ENCODE measurements at places on chromosomes 11 and 22. TPM values are rescaled to one million over a fixed set of nuclear protein-coding genes. Genes with fewer than 3 reads are reported as not detected.

OR8G1 gene
- total RNA-seq: not detected

POLD3 gene
- total RNA-seq: 19.9 TPM

OR4C5 gene
- not detected for total RNA-seq

PRG3 gene
- total RNA-seq: not detected

KCNJ11 gene
- total RNA-seq: 0.65 TPM

APOBEC3C gene
- total RNA-seq: 3.9 TPM

CEND1 gene
- total RNA-seq: 0.17 TPM

PDE2A gene
- 351 TPM for total RNA-seq

GRM5 gene
- total RNA-seq: under 0.01 TPM

OR52K1 gene
- total RNA-seq: not detected

DLG2 gene
- total RNA-seq: 0.51 TPM

LRRC10B gene
- total RNA-seq: not detected

MMP1 gene
- 1,055 TPM for total RNA-seq

MMP3 gene
- not detected for total RNA-seq

MCHR1 gene
- not detected for total RNA-seq

BLID gene
- total RNA-seq: not detected

ROM1 gene
- 5.4 TPM for total RNA-seq

TRIM29 gene
- not detected for total RNA-seq

DGAT2 gene
- total RNA-seq: 2.1 TPM

CBLIF gene
- not detected for total RNA-seq

SCGB1A1 gene
- total RNA-seq: not detected

MRE11 gene
- total RNA-seq: 19.6 TPM

APOBEC3H gene
- not detected for total RNA-seq

MMP12 gene
- total RNA-seq: not detected

RNASEH2C gene
- 96.1 TPM for total RNA-seq

APOL1 gene
- total RNA-seq: 29.5 TPM

RHOD gene
- total RNA-seq: 24.5 TPM

SMTNL1 gene
- total RNA-seq: not detected

GNAZ gene
- 0.37 TPM for total RNA-seq

PYGM gene
- 0.23 TPM for total RNA-seq

HBG2 gene
- total RNA-seq: not detected

ADAMTS15 gene
- 4.6 TPM for total RNA-seq

LYVE1 gene
- 64.6 TPM for total RNA-seq

SLC22A9 gene
- not detected for total RNA-seq

MAJIN gene
- 0.17 TPM for total RNA-seq

RBFOX2 gene
- total RNA-seq: 149 TPM

KRTAP5-11 gene
- not detected for total RNA-seq

P2RY6 gene
- 0.05 TPM for total RNA-seq

TLCD5 gene
- total RNA-seq: 8.5 TPM

TBX10 gene
- total RNA-seq: not detected

OR2AG2 gene
- not detected for total RNA-seq

FERMT3 gene
- total RNA-seq: 6.5 TPM

TSPAN18 gene
- 48.3 TPM for total RNA-seq

ELFN2 gene
- total RNA-seq: under 0.01 TPM

IRAG1 gene
- total RNA-seq: 0.79 TPM

C11orf86 gene
- not detected for total RNA-seq

KCNE3 gene
- 1.1 TPM for total RNA-seq

OR2AT4 gene
- not detected for total RNA-seq

UCP2 gene
- 22.3 TPM for total RNA-seq

DGCR2 gene
- total RNA-seq: 71.2 TPM

YAP1 gene
- total RNA-seq: 84.2 TPM
